Ammon's horn (tissue), 1 donor: ENCODE measurements at places on chromosomes 2 and 18.

DNA sequence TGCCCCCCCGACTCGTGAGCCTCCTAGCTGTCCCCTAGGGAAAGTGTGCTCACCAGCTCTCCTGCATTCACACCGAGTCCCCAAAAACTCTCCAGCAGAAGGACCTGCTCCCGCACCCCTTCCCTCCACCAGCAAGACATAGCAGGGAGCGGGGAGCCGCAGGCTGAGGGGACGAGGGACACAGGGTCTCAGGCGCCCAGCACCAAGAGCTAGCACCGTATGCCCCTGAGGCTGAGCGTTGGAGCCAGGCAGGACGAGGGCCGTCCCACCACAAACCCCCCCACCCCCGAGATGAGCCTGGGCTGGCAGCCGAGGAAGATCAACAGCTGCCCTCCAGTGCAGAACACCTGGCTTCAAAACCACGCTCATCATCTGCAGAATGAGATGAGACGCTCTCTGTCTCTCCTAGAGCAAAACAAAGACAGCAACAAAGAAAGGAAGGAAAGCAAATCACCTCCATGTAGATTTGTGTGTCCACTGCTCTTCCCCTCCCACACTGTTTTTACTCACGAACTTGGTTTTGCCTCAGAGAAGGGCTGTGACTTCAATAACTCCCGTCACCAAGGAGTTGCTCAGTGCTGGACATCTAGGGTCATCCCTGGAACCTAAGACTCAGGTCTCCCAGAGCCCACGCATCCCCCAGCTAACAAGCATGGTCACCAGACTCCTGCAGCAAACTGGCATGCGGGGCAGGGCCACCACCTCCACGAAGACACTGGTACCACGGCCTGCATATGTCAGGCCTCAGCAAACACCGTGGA, 39.7 kb upstream of the SALL3 start:
- no peak for DNase-seq

GRCh38 chr2:128455721-128456050, 137.0 kb upstream of the HS6ST1 start:
- no peak for DNase-seq

GRCh38 chr2:235389626-235390025, 104.2 kb upstream of the AGAP1 start:
- no peak for DNase-seq

GRCh38 chr18:693466-694187, 18.8 kb downstream of the ENOSF1 start:
- DNase-seq, result peak; percentile 34

DNA sequence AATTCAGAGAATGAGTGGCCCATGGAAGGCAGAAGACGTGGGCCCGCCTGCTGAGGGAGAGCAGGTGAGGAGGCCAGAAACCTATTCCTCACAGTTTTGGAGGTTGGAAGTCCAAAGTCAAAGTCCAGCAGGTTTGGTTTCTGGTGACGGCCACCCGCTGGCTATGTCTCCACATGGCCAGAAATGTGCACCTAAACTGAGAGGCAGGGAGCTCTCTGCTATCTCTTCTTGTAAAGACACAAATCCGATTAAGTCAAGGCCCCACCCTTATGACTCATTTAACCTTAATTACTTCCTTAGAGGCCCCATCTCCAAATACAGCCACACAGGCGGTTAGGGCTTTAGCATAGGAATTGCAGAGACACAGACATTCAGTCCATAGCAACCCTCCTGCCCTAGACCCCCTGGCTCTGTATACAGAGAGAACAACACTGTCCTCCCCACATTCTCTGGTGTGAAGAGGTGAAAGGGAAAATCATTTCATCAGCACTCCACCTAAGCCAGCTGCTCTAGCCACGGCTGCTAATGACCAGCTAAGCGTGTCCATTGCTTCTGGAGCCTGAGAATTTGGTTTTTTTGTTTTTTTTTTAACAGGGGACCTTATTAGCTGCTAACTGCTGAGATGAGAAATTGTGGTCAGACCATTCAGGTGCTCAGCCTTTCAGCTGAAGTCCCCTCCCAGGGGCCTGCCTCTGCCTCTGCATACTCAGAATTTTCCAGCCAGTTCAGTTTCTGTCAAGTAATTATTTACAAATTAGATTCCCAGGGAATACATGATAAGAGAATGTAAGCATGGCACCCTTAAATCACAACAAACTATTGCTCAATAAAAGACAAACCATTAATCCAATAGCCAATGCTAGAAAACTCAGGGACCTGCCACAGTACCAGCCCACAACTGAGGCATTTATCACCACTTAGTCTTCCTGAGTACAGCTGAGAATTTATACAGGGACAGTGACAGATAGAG, 368.7 kb upstream of the ID2 start:
- DNase-seq, result no peak
